ENCODE measurements at places on chromosomes 16 and 17. TPM values are rescaled to one million over a fixed set of nuclear protein-coding genes. Genes with fewer than 3 reads are reported as not detected.

The STAT5B gene
- 129 TPM for total RNA-seq

The C17orf67 gene
- total RNA-seq, result 2.3 TPM

The XYLT1 gene
- 7.3 TPM for total RNA-seq

The FGF11 gene
- 16.5 TPM for total RNA-seq

The GPR142 gene
- total RNA-seq, result not detected

The SP6 gene
- 0.18 TPM for total RNA-seq

The RPRML gene
- total RNA-seq, result not detected

The GRB7 gene
- total RNA-seq, result 1.2 TPM

The HSF4 gene
- 73.3 TPM for total RNA-seq

The PDPK1 gene
- total RNA-seq, result 32.4 TPM

The KRTAP4-9 gene
- not detected for total RNA-seq

The USP31 gene
- 4.9 TPM for total RNA-seq

The COG8 gene
- 26.0 TPM for total RNA-seq

The DPEP2 gene
- 2.9 TPM for total RNA-seq

The TCAP gene
- 0.95 TPM for total RNA-seq
